ENCODE measurements at places on chromosomes 12 and 14.

DNA sequence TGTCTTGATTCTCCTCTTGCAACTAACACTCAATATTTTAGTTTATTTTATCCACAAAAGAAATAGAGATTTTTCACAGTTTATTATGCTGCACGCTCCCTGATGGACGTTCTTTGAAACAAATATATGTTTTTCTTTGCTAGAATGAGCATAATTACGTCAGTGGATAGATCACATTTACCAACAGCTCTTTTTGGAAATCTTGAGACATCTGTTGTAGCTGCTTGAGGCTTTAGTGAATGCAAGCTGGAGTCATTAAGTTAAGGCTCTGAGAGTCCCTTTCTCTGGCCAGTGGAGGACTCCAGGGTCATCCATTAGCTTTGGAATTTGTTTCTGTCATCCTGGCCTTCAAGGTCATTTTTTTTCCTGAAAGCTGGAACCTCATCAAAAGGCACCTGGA is 405.6 kb upstream of the TMEM132C start:
- DNase-seq: no peak

- no peak for DNase-seq
Measured at GRCh38 chr12:46675736-46676135, 150.1 kb downstream of the SLC38A4 start.

DNA sequence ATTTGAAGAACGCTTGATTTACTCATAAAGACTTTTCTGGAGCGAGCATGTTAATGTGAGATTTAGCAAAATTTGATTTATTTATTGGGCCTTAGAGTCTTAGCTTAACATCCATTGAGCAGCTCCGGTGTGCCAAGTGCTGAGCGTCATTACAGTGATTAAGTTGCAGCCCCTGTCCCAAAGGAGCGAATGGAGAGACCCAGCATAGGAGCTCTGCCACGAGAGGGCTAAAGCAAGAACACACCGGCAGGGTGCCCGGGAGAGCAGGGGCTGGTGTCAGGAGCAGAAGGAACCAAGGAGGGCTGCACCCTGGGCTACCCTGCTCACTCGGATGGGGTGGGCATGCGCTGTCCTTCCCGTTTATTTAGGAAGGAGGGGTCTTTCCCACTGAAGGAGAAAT is 50.6 kb downstream of the PPP2R5C start:
- DNase-seq: no peak

GRCh38 chr12:25324861-25325260 is 74.1 kb upstream of the KRAS start:
- DNase-seq: no peak

DNA sequence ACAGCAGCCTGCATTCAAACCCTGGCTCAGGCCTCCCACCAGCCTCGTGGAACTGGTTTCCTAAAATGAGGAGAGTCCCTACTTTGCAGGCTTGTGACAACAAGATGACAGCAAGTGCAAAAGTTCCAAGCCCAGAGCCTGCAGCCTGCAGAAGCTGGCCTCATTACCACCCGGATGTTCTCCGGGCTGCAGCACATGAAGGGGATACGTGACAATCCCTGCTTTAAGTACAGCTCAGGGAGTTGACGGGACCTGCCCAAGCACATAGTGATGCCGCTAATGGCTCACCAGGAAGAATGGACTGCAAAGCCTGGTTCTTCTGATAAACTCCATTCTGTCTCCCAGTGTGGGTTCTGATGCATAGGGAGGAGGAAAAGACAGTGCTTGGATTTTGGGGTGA is 15.0 kb downstream of the SSH1 start:
- no peak for DNase-seq

GRCh38 chr12:92108651-92109050 is 37.0 kb downstream of the BTG1 start:
- no peak for DNase-seq

DNA sequence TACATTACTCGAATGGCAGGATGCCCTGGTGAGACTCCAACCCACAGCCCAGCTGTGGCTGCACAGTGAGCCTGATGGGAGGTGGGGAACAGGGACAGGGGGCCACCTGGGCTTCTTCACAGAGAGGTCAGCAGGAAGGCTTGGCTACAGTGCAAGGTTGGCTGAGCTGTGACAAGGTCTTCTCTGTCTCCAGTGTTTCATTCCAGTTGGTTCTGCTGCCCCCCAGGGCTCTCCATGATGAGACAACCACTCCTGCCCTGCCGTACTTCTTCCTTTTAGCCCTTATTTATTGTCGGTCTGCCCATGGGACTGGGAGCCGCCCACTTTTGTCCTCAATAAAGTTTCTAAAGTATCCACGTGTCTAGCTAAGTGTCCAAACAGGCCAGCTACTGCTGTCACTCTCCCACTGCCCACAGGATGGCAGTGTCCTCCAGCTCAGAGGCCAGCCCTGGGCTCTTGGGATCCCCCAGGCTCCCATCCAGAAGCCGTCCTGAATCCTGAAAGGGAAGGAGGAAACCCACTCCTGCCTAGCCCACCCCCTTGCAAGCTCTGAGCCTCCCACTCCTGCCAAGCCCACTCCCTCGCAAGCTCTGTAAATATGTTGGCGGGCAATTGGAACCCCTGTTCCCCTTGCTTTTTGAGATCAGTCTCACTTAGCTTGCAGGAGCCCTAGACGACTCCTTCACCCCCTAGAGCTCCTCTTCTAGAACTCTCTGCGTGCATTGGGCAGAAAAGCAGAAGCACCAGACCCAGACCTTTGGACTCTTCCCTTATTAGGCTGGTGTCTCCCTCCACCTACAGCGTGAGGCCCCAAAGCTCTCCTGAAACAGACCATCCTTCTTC is 5.4 kb downstream of the C1QL4 start:
- no peak for DNase-seq

- DNase-seq: no peak
Measured at GRCh38 chr14:70935135-70935534, 27.9 kb downstream of the PCNX1 start.

- DNase-seq: no peak
Measured at GRCh38 chr12:42525444-42525843, 64.1 kb downstream of the PRICKLE1 start.

DNA sequence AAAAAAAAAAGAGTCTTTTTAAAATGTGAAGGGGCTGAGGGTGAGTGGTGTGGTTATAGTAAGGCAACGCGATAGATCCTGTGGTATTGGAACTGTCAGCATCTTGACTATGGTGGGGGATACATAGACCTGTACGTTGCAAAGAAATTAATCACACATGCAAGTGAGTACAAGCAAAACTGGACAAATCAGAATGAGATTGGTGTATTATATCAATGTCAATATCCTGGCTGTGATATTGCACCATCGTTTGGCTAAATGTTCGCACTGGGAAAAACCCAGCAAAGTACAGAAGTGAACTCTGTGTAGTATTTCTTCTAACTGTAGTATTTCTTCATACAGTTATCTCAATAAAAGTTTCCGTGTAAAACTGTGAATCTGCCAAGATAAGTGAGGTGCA is 67.9 kb downstream of the GCH1 start:
- no peak for DNase-seq

DNA sequence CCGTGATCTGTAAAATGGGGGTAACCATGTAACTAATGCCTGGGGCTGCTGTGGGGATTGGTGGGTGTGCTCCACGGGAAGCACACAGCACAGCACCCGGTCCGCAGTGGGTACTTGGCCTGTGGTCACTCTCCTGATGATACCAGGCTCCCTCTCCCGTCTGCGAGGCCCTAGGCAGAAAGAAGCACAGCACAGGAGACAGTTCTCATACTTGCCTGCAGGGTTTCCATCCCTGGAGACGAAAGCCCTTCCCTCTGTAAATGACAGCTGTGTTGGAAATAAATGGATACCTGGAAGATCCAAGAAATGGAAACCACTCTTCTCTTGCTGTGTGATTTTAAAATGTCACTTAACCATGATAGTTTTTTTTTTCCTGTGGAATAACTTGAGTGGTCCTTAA is 7.9 kb upstream of the PRMT8 start:
- DNase-seq: no peak

GRCh38 chr14:78448164-78449094 is 278.3 kb downstream of the NRXN3 start:
- no peak for DNase-seq
